Stimulated activated CD4-positive, alpha-beta T cell treated with anti-CD3 and anti-CD28 coated beads, TNF-alpha, amount 100 ng/mL, for 48 hours (primary cell): ENCODE measurements at places on chromosomes 3 and 15.

GRCh38 chr3:160613661-160614060 is 48.3 kb upstream of the KPNA4 start:
- DNase-seq = no peak

DNA sequence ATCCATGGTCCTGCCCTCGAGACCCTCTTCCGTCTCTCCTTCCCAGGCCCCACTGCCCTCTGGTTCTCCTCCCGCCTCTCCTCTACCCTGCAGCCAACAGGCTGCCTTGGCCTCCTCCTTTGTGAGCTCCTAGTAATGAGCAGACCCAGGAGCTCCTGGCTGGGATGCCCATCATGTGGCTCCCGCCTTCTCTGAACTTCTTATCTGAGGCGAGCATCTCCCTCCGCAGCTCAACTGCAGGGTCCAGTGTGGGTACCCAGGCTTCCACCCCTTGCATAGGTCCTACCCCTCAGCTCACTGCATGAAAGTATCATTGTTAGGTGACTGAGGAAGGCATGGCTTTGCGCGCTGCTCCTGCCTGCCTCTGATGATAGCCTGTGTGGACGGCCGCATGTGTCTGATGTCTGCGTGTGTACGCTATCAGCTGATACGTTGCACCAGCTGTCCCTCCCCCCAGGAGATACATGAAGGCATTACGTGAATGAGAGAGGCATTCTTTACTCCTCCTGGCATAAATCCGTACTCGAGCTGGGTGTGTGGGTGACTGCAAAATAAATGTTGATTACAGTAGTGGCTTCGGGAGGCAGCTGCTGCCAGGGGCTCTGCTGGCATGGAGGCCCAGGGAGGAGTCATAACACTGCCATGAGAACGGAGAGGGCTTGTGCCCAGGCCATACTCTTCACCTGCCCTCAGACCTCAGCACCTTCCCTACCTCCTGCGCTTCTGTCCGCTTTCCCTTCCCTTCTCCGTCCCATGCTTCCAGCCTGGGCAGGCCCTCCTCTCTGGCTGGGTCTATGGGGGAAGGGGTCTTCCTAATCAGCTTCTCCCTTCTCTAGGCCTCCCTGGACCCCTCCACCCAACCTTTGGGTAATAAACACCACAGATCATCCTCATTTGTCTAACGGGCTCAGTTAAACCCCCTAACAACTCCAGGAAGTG is 48.8 kb downstream of the ZNF710 start:
- DNase-seq = no peak

GRCh38 chr15:36753173-36753572 is 173.7 kb downstream of the CDIN1 start:
- DNase-seq = no peak

- no peak for DNase-seq
These were observed 26.9 kb downstream of the DPH6 start for GRCh38 chr15:35519052-35519451.

DNA sequence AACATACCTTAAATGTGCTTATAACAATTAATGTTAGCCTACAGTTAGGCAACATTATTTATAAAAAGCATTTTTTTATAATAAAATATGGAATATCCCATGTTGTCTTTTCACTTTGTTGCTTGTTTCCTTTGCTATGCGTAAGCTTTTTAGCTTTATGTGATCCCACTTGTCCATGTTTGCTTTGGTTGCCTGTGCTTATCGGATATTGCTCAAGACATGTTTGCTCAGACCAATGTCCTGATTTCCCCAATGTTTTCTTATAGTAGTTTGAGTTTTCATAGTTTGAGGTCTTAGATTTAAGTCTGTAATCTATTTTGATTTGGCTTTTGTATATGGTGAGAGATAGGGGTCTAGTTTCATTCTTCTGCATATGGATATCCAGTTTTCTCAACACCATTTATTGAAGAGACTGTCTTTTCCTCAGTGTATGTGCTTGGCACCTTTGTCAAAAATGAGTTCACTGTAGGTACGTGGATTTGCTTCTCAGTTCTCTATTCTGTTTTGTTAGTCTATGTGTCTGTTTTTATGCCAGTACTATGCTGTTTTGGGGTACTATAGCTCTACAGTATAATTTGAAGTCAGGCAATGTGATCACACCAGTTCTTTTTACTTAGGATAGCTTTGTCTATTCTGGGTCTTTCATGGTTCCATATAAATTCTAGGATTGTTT is 592.7 kb upstream of the SEMA6D start:
- no peak for DNase-seq

- no peak for DNase-seq
These were observed 439.2 kb downstream of the MCTP2 start for GRCh38 chr15:94670438-94671034.

GRCh38 chr3:125618851-125619250 is 23.6 kb upstream of the OSBPL11 start:
- no peak for DNase-seq

DNA sequence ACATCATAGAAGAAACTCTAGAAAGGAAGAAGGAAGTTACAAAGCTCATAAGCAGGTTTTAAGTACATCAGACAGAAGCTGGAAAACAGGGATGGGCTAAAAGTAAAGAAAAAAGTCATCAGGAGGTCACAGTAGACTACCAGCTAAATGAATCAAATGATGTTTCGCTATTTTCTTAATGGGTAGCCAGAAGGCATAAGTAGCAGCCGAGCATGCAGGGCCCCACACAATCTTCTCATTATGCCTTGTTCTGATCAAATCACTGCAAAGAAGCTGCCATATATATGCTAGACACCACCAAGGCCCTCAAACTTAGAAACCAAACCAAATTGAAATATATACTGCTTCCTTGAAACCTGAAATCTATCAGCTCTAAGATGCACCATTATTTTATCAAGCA is 349.1 kb downstream of the ULK4 start:
- no peak for DNase-seq

GRCh38 chr3:169522595-169523529 is 140.7 kb downstream of the MECOM start:
- no peak for DNase-seq

DNA sequence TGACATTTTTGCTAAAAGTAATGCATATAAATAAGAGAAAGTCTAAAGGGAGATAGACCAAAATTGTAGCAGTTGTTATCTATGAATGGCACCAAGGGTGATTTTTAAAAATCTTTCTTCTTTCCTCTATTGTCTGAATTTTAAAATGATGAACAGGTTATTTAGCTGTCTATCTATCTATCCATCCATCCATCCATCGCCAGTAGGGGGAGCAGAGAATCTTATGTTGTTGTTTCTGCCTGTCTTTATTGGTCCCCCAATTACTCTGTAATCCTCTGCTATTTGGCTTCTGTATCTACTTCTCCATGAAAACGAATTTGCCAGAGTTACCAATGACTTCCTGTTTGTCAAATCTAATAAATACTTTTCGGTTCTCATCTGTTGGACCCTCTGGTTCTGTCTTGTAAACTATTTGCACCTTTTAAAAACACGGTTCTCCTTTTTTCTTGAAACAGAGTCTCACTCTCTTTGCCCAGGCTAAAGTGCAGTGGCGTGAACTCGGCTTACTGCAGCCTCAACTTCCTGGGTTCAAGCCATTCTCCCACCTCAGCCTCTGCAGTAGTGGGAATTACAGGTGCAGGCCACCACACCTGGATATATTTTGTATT is 86.0 kb downstream of the ECT2 start:
- DNase-seq = no peak

DNA sequence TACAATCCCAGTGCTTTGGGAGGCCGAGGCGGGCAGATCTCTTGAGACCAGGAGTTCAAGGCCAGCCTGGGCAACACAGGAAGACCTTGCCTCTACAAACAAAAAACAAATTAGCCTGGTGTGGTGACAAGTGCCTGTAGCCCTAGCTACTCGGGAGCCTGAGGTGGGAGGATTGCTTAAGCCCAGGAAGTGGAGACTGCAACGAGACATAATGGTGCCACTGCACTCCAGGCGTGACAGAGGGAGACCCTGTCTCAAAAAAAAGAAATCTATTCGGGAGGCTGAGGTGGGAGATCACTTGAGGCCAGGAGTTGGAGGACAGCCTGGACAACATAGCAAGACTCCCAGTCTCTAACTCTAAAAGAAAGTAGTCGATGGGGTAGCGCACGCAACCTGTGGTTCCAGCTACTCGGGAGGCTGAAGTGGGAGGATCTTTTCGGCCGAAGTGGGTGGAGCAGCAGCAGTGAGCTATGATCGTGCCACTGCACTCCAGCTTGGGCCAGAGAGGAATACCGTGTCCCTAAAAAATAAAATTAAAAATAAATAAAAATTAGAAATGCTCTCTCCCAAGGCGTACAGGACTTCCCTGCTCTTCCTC is 775 bp downstream of the C3orf33 start:
- DNase-seq = no peak

GRCh38 chr3:18401300-18401961 is 23.7 kb downstream of the SATB1 start:
- no peak for DNase-seq

- DNase-seq = no peak
These were observed 9.4 kb upstream of the CSTA start for GRCh38 chr3:122315619-122316018.

DNA sequence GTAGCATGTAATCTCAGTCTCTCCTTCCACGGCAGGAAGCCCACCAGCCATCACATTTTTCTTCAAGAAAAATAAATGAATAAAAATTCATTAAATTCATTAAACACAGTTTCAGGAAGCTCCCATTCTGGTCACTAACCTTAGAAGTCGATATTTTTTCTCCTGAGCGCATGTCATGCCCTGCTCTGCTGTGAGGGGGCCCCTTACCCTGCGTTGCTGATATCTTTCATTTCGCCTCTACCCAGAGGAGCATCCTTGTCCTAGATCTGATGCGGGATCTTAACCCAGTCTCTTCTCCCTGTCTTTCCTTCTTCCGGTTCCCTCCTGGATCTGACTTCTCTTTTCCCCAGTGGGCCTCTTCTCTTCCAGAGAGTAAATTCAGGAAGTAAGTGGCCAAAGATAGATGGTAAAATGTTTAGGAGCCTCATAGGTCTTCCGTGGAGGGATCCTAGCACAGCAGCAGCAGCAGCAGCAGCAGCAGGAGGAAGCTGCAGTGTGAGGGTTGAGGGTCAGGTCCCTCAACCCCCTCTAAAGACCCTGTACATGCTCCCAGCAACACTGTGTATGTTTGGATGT is 1.4 kb upstream of the ILDR1 start:
- no peak for DNase-seq

- DNase-seq = no peak
These were observed 45.7 kb upstream of the SKOR1 start for GRCh38 chr15:67779549-67780111.

GRCh38 chr3:170531657-170532335 is 54.1 kb downstream of the SLC7A14 start:
- no peak for DNase-seq

DNA sequence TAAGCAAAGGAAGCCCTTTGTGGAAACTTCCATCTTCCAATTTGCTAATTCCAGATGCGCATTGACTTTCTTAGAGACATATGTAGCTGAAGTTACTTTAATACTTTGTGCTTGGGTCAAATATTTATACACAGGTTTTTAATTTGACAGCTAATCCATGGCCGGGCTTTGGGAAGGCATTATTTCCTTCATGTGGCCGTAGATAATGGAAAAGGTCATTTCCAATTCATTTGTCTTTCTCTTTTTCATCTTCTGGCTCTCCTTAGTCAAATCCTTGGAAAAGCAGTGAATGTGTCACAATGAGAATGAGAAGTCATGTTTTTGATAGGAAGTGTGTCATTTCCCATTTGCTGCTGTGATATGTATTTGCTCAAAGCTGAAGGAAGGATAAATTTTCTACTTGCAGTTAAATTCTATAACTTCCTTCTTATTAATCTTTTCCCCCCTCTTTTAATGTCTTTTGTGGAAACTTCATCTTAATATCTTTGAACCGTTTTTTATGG is 323.3 kb downstream of the CLSTN2 start:
- DNase-seq = no peak

DNA sequence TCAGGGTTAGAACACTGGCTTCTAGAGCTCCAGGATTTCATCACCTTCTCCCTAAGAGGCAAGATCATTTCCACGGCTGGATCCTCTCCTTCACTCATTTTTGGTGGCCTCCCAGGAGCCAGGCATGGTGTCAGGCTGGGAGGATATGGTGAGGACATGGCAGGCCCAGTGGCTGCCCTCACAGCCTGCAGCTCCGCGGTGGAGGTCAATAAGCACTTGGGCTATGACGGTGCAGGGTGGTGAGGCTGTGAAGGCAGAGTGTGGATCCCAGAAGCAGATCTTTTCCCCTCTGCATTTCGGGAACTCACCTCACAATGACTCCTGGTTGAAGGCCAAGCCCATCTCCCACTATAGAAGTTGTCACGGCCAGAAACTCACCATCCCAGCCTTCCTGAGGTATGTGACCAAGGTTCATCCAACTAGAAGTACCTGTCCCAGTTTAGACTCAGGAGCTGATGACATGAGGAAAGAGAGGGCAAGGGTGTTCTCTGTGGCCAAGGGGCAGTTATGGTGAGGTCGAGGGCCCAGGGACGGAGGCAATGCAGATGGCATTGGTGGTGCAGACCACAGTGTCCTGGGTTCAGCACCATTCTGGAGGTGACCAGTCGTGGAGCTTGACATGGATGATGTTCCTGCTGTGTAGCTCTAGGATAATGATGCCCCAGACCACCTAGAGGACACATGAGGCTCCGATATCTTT is 100.1 kb upstream of the SMAD3 start:
- DNase-seq = no peak

DNA sequence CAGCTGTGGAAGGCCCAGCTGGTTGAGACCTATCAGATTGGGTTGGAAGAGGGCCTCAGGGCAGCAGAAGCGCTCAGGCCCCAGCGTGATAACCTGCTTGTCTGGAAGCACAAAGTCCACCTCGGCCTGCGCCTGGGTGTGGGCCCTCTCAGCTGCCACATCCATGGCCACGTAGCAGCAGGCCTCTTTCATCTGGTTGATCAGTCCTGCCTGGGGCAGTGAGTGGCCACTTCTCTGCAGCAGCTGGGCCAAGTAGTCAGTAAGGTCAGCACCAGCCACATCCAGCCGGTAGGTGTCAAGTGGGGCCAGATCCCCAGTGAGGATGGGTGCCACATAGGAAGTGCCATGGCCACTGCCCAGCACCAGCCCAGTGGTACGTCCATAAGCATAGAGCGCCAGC is 3.9 kb upstream of the CAMKV start:
- no peak for DNase-seq

DNA sequence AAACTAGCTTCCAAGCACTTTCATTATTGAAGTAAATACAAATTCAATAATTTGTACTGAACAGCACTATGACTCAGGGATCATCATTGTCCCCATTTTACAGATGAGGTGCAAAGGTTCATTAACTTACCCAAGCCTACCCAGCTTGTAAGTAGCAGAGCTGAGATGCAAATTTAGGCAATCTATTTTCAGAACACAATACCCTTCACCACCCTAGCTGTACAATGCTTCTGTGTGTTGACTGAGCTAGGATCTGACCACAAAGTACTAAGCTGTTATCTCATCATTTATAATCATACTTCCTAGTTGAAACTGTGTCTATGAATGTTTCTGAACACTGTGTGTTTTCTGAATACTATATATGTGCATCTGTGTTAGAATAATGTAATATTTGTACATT is 3.2 kb upstream of the ILDR1 start:
- DNase-seq = no peak

DNA sequence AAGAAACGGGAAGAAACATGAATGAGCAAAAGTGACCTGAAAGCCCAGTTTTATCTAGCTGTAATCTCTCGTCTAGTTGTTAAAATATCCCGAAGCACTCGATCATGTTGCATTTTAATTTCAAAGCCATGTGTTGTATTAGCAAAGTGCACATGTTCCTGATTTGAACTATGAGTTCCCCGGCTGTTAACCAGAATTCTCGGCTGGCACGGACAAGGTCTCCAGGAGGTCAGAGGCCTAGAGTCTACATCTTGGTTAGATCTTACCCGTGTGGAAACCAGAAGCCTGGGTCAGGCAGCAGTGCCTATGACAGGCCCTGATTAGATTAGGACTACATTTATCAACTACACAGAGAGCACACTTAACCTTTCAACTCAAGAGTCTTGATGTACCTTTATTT is 195.8 kb downstream of the CDIN1 start:
- no peak for DNase-seq
